Stimulated activated CD8-positive, alpha-beta memory T cell treated with anti-CD3 and anti-CD28 coated beads, Interleukin-12 subunit alpha, Interleukin-12 subunit beta, amount 100 ng/mL, for 4 hours (primary cell): ENCODE measurements at places on chromosomes 7 and 10.

GRCh38 chr7:74283858-74284447 lies 5.3 kb upstream of the CLIP2 start:
- DNase-seq = no peak

GRCh38 chr10:70660722-70661121 lies 11.6 kb upstream of the ADAMTS14 start:
- DNase-seq = no peak

DNA sequence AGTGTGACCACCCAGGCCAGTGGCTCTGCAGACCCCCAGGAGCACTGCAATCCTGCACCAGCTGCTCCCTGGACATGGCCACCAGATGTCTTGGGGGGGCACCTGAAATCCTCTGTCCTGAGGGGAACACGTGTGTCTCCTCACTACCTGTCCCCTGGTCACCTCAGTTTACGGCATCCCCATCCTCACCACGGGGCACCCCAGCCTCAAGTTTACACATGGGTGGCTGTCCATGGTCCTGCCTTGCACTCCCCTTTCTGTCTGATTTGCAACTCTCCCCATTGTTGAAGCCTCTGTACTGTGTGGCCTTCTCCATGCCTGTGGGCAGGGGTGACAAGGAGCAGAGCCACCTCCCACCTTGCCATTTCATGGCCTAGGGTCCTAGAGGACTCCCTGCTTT lies 67.2 kb downstream of the RAMP3 start:
- no peak for DNase-seq

- DNase-seq = no peak
Measured at GRCh38 chr10:97627731-97628130, 5.6 kb downstream of the MORN4 start.

DNA sequence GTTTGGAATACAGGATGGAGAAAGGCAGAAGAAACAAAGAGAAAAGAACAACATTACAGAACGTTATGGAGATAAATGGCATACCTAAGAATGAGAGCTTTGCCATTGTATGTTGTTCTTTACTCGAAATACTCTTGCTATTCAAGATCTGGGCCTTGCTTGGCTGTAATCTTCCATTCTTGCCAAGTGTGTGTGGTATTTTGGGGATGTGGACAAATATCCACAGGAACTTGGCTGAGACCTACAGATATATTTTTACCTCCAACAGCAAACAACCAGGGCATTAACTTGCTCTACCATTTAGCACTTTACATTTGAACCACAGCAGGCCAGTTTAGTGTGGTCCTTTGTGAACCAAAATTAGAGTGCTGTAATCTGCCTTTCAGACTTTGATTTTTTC lies 76.3 kb downstream of the DKK1 start:
- no peak for DNase-seq

GRCh38 chr10:117094856-117095255 lies 43.2 kb downstream of the VAX1 start:
- DNase-seq = no peak

DNA sequence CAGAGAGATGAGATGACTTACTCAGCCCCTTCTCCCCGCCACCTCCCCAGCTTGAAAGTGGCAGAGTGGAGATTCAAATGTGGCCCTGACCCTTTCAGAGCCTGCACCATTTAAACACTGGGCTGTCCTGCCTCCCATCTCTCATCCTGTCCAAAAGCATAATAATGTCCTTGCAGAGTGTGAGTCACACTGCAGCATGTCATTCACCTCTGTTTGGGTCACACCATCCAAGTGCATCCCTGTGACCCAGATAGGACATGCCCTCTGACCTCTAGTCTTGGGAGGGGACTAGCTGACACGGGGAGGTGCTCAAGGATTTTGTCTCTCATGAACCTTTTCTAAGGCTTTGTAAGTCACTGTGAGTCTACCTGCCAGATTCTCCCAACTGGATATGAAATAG lies 89.1 kb upstream of the PDCD4 start:
- no peak for DNase-seq

DNA sequence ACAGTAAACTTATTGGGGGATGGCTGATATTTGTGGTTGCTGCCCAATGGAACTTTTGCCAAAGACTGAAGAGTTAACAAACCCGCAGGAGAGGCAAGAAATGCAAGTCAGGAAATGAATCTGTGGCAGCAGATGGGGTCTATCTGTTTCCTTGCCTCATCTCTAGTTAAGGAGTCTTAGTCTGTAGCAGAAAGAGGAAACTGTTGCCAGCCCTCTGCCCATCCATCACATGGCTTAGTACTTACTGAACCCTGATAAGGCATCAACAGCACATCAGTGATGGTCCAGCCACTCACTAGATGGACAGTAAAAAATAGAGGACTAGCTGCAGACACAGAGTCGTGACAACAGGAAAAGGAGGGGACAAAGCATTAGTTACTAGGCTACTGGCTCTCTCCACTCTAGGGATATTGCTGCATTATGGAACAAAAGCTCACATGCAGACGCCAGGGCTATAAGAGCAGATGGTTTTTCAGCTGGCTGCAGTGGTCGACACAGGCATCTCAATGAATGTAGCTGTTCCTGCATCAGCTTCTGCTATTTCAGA lies 614.7 kb downstream of the PARD3 start:
- no peak for DNase-seq

DNA sequence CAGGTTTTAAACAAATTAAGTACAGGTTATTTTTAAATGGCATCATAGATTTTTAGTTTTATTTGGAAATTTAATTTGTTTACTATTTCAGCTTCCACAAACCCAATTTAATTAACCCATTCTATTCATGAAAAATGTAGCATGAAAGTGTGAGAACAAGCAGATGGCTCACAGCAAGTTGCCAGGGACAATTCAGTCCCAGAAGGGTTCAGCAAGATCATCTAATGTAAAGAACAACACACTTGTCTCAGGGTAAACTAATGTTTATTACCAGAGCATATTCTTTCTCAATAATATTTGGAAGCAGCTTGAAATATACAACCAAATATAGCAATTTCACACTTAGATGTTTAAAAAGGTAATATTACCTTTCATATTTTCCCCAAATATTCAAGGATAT lies 166.9 kb upstream of the SLC13A1 start:
- DNase-seq = no peak

DNA sequence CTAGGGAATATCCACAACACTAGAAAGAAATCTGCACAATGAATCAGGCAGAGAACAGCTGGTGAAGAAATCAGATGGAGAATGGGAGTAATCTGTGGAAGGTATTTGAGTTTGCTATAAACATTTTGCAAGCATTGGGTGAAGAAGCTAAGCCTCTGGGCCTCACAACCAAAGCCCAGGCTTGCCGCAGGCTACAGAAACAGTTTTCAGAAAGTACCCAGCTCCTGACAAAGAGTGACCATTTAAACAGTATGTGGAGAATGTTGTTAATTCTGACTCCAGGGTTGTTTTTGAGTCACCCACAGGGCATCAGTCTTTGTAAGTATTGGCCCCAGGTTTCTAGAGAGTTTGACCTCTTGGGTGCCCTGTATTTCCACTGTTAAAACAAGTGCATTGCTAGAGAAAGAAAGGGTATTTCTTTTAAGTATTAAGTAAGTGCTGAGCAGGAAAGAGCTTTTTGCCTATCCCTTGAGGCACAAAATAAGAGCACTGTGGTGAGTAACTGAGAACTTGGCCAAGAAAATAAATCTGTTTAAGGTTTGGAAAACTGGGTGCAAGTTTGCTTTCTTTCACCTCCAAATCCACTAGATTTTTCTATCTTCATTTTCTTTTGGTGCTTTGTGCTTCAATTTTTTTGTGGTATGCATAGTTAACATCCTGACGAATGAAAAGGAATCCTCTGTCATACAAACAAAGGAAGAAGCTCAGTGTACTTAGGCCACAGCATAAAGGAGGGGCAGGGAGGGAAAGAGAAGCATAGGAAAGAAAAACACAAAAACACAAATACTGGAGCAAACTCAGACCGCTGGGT lies 691.8 kb downstream of the SUGCT start:
- no peak for DNase-seq

- DNase-seq = no peak
Measured at GRCh38 chr7:55133630-55134358, 115.0 kb downstream of the EGFR start.

DNA sequence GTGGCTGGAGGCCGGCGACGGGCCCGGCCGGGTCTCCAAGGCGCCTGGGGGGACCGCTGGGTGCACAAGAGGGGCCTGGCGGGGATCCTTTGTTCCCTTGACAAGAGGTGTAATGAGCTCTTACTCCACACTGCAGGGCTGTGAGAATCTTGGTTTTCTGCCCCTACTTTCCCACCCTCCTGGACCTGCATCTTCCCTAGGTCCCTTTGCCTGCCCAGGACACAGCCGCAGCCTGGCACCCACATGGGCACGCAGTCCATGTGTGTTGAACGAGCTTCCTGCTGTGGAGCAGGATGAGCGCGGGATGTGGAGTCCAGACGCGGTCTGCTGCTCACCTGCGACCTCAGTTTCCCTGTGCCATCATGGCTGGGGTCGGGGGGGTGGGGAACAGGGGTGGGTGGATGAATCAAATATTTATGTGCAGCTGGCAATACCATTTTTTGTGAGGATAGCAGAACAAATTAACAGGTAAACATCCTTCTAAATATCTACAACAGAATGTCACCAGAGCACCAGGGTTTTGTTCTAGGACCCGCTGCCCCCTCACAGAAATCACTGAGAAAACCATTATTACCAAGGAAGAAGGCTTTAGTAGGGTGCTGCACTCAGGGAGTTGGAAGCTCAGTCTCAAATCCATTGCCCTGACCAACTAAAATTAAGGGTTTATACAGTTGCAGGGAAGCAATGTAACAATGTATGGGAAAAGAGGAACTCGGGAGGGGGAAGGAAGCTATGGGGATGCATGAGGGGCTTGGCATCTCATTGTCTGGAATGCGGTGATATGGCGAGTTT lies 474 bp upstream of the NSMCE4A start:
- DNase-seq = no peak

DNA sequence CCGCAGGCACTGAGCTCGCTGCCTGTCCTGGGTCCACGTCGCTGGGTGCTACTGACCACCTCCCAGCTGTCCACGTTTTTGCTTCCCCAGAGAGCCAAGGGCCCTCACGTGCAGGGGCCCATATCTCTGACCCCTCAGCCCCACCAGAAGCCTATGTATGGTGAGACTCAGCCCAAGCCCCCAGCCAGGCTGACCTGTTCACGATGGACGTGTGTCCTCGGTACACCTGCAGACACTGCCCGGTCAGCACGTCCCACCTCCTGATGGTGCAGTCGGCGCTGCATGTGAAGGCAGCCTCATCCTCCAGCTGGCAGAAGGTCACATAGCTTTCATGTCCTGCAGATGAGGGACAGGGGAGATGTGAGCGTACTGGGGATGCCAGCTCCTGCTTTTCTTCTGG lies 9.9 kb downstream of the WDR86 start:
- no peak for DNase-seq

GRCh38 chr7:45872116-45873034 lies 507 bp downstream of the CCDC201 start:
- DNase-seq = no peak

- no peak for DNase-seq
Measured at GRCh38 chr10:7188456-7189050, 222.3 kb downstream of the SFMBT2 start.

DNA sequence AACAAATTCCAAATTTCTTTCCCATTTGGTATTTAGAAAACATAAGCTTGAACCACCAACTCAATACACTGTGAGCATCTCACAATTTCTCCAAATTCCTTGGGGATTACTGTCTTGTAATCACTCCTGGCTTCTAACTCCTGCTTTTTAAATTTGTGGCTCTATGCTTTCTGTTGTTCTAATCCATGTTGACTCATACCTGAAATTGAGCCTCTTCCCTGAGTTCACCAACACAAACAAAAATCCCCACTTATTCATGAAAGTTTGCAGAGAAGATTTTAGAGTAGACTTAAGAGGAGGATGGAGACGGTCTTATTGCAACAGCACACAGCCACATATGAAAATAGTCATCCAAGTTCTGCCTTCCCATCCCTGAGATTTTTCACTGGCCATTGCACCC lies 252.5 kb downstream of the PTEN start:
- no peak for DNase-seq

GRCh38 chr7:150568714-150569113 lies 1.5 kb downstream of the GIMAP4 start:
- DNase-seq = no peak

- no peak for DNase-seq
Measured at GRCh38 chr10:131726076-131726880, 174.5 kb upstream of the PPP2R2D start.

GRCh38 chr7:2639695-2640481 lies 8.1 kb downstream of the TTYH3 start:
- DNase-seq = no peak

DNA sequence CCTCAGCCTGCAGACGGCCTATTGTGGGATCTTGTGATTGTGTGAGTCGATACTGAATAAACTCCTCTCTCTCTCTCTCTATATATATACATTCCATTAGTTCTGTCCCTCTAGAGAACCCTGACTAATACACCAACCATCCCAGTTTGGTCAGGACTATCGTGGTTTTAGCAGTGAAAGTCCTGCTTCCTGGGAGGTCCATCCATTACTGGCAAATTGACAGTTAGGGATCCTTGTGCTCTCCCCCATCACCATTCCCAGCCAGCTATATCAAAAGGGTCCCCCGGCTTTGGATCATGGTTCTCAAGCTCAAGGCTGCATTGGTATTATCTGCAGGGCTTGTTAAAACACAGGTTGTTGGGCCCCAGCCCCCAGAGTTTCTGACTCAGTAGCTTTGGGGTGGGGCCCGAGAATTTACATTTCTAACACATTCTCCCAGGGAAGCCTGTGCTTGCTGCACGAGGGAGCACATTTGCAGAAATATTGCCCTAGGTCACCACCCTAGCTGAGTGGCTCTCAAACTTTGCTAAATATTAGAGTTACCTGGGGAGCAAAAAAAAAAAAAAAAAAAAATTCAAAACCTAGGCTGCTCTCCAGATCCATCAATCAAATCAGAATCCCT lies 899.1 kb upstream of the AUTS2 start:
- DNase-seq = no peak

DNA sequence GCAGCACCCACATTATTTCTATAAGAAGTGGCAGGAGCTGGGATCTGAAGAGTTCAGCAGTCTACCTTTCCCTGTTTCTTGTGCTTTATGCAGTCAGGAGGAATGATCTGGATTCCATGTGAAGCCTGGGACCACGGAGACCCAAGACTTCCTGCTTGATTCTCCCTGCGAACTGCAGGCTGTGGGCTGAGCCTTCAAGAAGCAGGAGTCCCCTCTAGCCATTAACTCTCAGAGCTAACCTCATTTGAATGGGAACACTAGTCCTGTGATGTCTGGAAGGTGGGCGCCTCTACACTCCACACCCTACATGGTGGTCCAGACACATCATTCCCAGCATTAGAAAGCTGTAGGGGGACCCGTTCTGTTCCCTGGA lies 874 bp upstream of the RBP3 start:
- no peak for DNase-seq

DNA sequence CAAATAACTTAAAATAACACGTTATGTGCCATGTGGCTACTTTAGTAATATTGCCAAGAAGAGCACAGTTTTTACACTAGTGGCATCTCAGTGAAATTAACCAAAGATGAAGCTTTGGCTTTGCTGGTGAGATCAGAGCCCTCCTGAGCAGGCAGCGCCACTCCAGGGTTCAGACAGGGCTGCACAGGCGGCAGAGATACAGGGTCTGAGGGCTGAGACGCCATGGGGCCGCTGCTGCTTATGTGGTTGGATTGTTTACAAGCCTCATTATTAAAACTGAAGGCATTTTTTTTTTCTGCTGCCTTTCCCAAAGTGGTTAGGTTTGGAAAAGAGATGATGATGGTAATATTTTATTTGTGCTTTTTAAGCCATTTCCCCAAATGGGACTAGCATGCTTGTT lies 68.8 kb upstream of the DNAJB6 start:
- DNase-seq = no peak

GRCh38 chr10:87864496-87865059 lies 1.2 kb downstream of the PTEN start:
- no peak for DNase-seq

- DNase-seq = no peak
Measured at GRCh38 chr7:14020339-14020900, 31.0 kb upstream of the ETV1 start.
